ENCODE measurements at places on chromosomes 4 and X. TPM values are rescaled to one million over a fixed set of nuclear protein-coding genes. Genes with fewer than 3 reads are reported as not detected.
A peak's percentile ranks its signal among the peaks of the same experiment; 100 is the strongest.

GPRIN3 gene
- 8.6 TPM for total RNA-seq

USP46 gene
- 1.7 TPM for total RNA-seq

MFAP3L gene
- total RNA-seq = 0.72 TPM

- H3K27me3 ChIP-seq = peaks cover 2% of the 10 kb centered on the region
- DNase-seq = no peak
- H3K4me3 ChIP-seq = no peak overlapping the region
- no peaks in the 10 kb centered on the region for H3K36me3 ChIP-seq
Observed at GRCh38 chr4:149266301-149266700, 549.3 kb downstream of the IQCM start.

DNA sequence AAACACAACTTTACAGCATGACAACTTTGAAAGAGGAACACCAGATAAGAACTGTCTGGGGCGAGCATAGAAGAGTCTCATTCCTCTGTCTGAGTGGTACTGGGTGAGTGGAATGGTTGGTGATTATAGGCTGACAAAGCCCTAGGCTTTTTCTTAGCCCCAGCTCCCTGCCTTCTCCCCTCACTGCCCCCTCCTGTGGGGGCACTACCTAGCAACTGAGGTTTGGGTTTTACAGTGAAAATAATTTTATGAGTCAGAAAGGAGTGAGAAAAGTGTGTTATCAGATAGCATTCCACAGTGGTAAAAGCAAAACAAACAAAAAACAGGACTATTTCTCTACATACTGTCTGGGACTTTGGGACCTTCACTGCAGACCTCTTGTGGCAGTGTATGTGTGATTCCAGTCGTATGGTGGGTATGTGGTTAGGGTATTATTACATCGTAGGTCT lies 10.5 kb upstream of the TMEM165 start:
- H3K27me3 ChIP-seq = no peaks in the 10 kb centered on the region
- no peak for DNase-seq
- H3K4me3 ChIP-seq = no peak overlapping the region

DNA sequence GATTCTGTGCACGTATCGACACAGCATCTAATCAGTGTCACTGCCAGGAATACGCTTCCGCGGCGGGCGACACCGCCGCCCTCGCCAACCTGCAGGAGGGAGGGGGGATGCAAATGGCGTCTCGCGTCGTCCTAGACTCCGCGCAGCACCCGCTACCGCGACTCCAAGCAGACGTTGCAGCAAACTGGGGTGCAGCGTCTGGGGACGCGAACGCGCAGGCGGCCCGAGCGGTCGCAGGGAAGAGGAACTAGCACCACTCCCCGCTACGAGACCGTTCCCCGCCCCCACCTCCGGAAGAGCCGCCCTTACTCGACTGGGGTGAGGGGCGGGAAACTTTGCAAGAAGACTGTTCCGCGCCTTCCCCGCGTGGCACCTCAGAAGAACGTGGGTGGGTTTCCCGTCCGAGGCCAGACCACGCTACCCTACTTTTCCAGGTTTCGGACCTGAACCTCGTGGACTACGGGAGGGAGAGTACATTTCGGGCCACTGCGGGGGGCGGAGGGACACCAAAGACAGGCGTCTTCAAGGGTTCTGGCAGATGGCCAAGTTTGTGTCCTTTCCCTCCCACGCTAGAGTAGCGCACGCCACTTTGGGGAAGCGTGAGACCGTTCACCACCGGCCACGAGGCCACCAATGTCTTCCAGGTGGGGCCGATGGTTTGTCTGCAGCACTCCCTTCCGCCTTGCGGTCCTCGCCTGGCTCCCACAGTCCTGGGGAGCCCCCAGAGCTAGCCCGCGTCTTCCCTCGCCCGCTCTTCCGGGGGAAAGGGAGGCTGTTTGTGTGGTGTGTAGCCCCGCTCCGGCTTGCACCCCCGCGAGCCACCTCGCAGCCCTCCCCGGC lies 78.0 kb upstream of the BCOR start:
- H3K4me1 ChIP-seq = peaks cover 23% of the 10 kb centered on the region
- peak overlapping the region; percentile 99 for H3K27ac ChIP-seq
- DNase-seq = peak; percentile 72
- no peaks in the 10 kb centered on the region for H3K27me3 ChIP-seq

HTR2C gene
- total RNA-seq = not detected

ANXA10 gene
- total RNA-seq = not detected

DNA sequence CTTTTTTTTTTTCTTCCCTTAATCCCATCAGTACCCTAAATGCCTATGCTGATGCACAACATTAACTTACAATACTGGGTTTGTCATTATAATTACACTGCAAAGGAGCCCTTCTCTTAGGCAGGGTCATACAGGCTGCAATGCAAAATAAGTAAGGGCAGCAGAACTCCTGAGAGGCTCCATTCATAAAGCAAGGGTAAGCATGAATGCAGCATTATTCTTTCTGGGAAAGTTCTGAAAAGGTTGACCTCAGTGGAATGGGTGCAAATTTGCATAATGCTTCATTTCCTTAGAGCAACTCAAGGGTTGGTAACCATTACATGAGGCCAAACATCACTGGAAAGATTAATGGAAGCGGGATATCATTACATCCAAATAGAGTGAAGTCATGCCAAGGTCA lies 789.2 kb downstream of the KLHL13 start:
- H3K4me1 ChIP-seq = no peaks in the 10 kb centered on the region
- H3K27ac ChIP-seq = no peak overlapping the region
- H3K27me3 ChIP-seq = no peaks in the 10 kb centered on the region
- no peak overlapping the region for H3K4me3 ChIP-seq
- H3K36me3 ChIP-seq = no peaks in the 10 kb centered on the region

DNA sequence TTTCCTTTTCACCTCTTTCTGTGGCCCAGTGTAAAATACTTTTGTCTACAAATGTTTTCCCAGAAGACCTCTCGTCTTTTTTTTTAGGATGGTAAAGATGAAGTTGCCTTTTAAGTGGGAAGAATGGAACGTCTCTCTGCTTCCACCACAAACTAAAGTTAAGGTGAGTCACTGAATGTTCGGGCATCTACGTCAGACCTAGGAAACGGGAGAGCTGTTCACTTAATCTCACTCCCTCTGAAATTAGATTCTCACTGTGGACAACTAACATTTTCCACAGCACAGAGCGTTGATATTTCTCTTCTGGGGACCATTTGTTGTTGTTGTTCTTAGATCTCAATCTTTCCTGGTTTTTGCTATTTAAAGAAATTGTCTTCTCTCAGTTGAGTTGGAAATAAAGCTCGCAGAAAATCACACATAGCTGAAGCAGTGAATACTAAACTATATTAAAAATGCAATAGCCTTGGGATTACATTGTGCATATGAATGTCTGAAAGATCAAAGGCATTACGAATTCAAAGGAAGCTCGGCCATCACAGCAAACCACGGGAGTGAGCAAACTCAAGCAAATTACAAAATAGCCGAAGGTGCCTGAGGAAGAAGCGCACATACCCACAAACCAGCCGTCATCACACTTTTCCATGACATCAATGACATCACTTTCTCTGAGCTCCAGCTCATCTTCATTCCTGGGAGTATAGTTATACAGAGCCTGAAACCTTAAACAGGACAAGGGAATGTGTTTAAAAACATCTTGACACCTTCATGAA lies 53.9 kb upstream of the PDLIM3 start:
- peaks cover 4% of the 10 kb centered on the region for H3K36me3 ChIP-seq
- no peak overlapping the region for H3K27ac ChIP-seq
- peaks cover 16% of the 10 kb centered on the region for H3K4me1 ChIP-seq
- no peak for DNase-seq
- H3K27me3 ChIP-seq = peaks cover 44% of the 10 kb centered on the region

SULT1E1 gene
- total RNA-seq = not detected

MXD4 gene
- total RNA-seq = 2.7 TPM

PPP1R2C gene
- total RNA-seq = not detected

DNA sequence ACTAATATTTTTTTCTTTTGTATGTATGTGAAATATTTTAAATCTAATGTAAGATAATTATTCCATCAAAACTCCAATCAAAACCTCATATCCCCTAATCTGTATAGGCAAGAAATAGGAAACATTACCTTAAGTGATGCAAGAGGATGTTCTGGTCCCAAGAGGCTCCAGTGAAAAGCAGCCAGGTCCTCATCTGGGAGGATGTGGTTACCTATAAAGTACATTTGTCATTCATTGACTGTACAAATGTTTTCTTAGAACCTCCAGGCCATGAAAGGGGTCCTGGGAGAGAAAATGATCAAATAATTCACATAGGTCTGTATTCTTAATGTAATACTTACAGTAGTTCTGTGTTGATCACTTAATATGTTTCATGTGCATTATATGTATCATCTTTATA lies 25.5 kb downstream of the FAM120C start:
- H3K36me3 ChIP-seq = peaks cover 13% of the 10 kb centered on the region
- no peak overlapping the region for H3K27ac ChIP-seq
- no peak for DNase-seq

DNA sequence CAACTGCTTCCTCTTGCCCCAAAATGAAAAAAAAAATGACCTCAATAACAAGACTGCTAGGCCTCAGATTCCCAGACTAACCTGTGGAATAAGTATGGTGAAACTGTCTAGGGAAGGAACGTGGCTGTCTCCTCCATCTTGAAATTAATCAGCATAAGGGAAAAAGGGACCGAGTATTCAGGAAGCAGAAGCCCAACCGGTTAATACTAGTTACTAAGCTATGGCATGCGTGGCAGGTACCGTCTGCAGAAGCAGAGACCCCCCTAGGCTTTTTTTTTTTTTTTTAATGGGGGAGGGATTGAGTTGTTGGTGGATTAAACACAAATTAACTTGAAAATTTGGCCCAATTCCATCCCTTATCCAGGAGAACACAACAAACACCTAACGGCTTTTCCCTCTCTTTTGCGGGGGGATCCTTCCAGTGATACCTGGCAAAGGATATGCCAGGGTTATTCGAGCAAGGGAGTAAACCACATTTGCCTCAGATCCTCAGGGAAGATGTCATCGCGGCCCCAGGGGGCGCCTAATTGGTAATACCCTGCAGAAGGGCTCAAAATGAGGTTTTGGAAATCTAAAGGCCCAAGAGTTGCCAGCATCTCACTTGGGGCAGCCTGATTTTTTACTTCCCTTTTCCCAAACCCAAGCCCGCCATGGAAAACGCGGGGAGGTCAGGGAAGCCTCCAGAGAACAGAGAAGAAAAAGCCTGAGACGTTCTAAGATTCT lies 893 bp downstream of the RLIM start:
- no peaks in the 10 kb centered on the region for H3K27me3 ChIP-seq
- H3K4me1 ChIP-seq = peaks cover 22% of the 10 kb centered on the region
- DNase-seq = no peak
- H3K4me3 ChIP-seq = peak overlapping the region; percentile 98
- peak overlapping the region; percentile 100 for H3K27ac ChIP-seq
- H3K36me3 ChIP-seq = peaks cover 20% of the 10 kb centered on the region

DNA sequence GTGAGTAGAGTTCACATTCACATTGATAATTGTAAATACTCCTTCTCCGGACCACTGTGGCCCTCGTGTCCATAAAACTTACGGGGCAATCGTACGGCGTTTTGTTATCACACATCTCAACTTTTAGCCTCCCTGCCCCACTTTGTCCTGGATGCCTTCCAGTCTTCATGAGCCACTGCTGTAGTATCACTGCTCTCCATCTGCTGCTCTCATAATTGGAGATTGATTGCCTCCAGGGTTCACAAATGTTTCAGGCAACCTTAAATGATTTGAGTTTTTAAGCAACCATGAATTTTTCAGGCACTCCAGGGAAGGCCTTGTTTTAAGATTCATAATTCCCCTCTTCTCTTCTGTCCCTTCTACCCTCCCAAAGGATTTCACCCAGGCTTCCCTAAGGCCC lies 28.4 kb downstream of the ALPK1 start:
- no peak overlapping the region for H3K4me3 ChIP-seq
- no peak overlapping the region for H3K27ac ChIP-seq
- H3K27me3 ChIP-seq = no peaks in the 10 kb centered on the region
- peaks cover 9% of the 10 kb centered on the region for H3K4me1 ChIP-seq

DNA sequence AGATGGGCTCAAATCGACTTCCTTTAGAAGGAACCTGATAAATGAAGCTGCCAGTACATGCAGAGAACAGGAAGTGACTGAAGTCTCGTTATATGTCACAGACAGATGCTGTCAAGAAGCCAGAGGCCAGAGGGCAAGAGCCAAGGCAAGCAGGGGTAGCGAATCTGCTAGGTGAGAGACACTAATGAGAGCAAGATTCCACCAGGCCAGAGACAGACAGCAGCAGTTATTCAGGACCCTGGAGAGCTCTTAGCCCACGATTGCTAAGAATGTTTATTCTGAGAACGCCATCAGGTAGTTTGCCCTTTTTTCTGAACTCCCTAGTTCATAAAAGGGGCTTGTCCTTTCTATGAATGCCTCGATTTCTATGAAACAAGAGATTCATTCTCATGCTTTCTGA lies 73.7 kb downstream of the BEND2 start:
- no peaks in the 10 kb centered on the region for H3K4me1 ChIP-seq
- no peaks in the 10 kb centered on the region for H3K36me3 ChIP-seq
- peak; percentile 39 for DNase-seq
- H3K27me3 ChIP-seq = peaks cover 4% of the 10 kb centered on the region
- H3K27ac ChIP-seq = no peak overlapping the region
- no peak overlapping the region for H3K4me3 ChIP-seq

- H3K36me3 ChIP-seq = no peaks in the 10 kb centered on the region
- no peaks in the 10 kb centered on the region for H3K27me3 ChIP-seq
- H3K4me1 ChIP-seq = no peaks in the 10 kb centered on the region
- H3K27ac ChIP-seq = no peak overlapping the region
- DNase-seq = no peak
Observed at GRCh38 chr4:175614890-175615289, 197.2 kb downstream of the GPM6A start.

GRCh38 chr4:67933755-67934154 lies 29.5 kb downstream of the TMPRSS11A start:
- no peak overlapping the region for H3K27ac ChIP-seq
- H3K27me3 ChIP-seq = peaks cover 6% of the 10 kb centered on the region
- no peaks in the 10 kb centered on the region for H3K36me3 ChIP-seq
- H3K4me1 ChIP-seq = no peaks in the 10 kb centered on the region

UCHL1 gene
- 3.5 TPM for total RNA-seq

GRCh38 chr4:75306506-75306905 lies 207.7 kb downstream of the RCHY1 start:
- no peak overlapping the region for H3K4me3 ChIP-seq
- H3K36me3 ChIP-seq = no peaks in the 10 kb centered on the region
- no peak for DNase-seq

DNA sequence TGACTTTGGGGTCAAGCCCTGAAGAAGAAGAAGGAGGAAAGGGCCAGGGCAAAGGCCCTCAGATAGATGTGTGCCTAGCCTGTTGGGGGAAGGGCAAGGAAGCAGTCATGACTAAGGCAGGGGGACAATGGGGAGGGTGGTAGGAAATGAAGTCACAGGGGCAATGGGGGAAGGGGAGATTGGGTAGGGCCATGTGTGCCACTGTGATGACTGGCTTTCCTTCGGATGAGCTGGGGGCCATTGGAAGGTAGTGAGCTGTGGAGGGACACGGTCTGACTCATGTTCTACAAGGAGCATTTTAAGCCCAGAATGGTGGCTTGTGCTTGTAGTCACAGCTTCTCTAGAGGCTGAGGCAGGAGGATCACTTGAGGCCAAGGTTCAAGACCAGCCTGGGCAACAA lies 642.0 kb downstream of the MID1IP1 start:
- no peak overlapping the region for H3K4me3 ChIP-seq
- DNase-seq = peak; percentile 37
- H3K27ac ChIP-seq = no peak overlapping the region
- H3K36me3 ChIP-seq = no peaks in the 10 kb centered on the region
- H3K27me3 ChIP-seq = no peaks in the 10 kb centered on the region

GRCh38 chr4:182858711-182859110 lies 58.5 kb downstream of the DCTD start:
- H3K4me1 ChIP-seq = no peaks in the 10 kb centered on the region
- H3K27me3 ChIP-seq = no peaks in the 10 kb centered on the region
- H3K27ac ChIP-seq = no peak overlapping the region
- no peak for DNase-seq
- H3K36me3 ChIP-seq = peaks cover 11% of the 10 kb centered on the region

AMER1 gene
- total RNA-seq = 2.2 TPM

RNF212 gene
- total RNA-seq = 0.98 TPM

RIBC1 gene
- 0.48 TPM for total RNA-seq

GRCh38 chr4:148034813-148035212 lies 302.9 kb downstream of the ARHGAP10 start:
- no peak overlapping the region for H3K4me3 ChIP-seq
- H3K27me3 ChIP-seq = no peaks in the 10 kb centered on the region
- no peaks in the 10 kb centered on the region for H3K4me1 ChIP-seq

PDE5A gene
- 0.41 TPM for total RNA-seq
